NCI-H460 (cell line): ENCODE measurements at places on chromosomes 5 and 9. TPM values are rescaled to one million over a fixed set of nuclear protein-coding genes. Genes with fewer than 3 reads are reported as not detected.

DNA sequence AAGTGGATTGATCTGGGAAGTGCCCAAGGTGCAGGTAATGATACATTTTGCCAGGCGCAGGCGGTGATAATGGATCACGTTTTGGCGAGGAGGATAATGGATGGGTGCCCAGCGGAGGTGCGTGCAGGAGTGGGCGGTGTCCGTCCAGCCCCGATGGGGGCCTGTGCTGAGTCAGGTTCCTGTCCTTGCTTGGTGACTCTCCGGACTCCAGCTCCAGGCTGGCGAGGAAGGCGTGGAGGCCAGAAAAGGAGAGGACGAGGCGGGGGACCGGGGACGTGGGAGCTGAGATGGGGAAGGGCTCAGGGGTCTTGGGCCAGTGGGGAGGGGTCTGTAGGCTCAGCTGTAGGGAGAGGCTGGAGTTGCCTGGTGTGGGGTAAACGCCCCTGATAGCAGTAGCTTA lies 268.3 kb downstream of the PBX3 start:
- DNase-seq: no peak

- DNase-seq: no peak
Observed at GRCh38 chr9:96399325-96399633, 15.8 kb upstream of the SLC35D2 start.

GRCh38 chr9:103941104-103941503 lies 153.0 kb upstream of the SMC2 start:
- peak; percentile 11 for DNase-seq

- DNase-seq: no peak
Observed at GRCh38 chr9:4146293-4146692, 153.6 kb downstream of the GLIS3 start.

- DNase-seq: no peak
Observed at GRCh38 chr5:133738271-133738670, 125.9 kb upstream of the FSTL4 start.

Gene CACNA1B
- not detected in 2 replicates for total RNA-seq

Gene GRM6
- not detected in 2 replicates for total RNA-seq

Gene SMU1
- total RNA-seq: 18.2 and 20.2 TPM in 2 replicates

Gene GDA
- total RNA-seq: 311 and 357 TPM in 2 replicates

Gene MED27
- 23.5 and 24.7 TPM in 2 replicates for total RNA-seq

Gene TMEM174
- total RNA-seq: not detected in 2 replicates
